Hematopoietic multipotent progenitor cell (in vitro differentiated cells): ENCODE measurements at places on chromosomes 3 and 15. TPM values are rescaled to one million over a fixed set of nuclear protein-coding genes. Genes with fewer than 3 reads are reported as not detected.

Gene AHSG
- not detected for total RNA-seq

Gene STRIT1
- not detected for total RNA-seq

- no peak for DNase-seq
Observed at GRCh38 chr3:13017361-13018042, 55.7 kb downstream of the IQSEC1 start.

DNA sequence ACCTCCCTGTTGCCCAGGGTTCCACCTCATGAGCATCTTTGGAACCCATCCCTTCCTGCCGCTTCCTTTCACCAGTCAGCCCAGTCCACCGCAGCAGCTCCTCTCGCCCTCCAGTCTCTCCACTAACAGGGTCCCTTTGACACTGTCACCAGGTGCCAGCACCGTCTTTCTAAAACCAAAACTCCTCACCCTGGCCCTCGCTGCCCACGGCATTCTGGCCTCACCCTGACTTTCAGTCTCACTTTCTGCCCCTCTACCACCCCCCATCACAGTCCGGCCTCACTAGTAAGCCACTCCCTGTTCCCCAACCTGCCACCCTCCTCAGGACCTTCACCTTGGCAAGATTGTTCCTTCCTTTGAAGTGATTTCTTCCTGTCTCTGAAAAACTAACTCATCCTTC is 4.2 kb downstream of the PPCDC start:
- DNase-seq: no peak

DNA sequence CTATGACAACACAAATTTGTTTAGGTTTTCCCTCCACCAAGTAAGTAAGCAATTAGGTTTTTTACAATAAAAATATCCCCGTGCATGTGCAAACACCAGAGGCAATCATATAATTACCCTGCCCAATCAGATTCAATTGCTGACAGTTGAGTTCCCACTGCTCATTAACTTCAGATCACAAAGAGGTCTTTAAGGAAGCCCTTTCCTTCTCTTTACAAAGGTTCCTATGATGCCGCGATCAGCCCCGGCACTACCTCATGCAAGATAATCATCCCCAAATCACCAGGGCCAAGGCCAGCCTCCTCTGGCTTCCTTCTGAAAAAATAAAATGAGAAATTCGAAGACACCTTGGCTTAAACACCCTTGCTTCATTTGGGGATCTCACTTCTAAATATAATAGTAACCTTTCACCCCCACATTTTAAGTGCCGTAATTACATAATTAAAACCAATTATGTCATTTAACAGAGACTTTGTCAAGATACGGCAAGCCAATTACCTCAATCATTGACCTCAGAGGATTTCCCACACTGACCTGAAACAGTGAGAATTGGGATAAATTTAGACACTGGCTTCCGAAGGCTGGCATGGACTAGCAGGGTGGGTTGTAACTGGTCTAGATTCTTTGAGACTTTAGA is 121.3 kb upstream of the WNT5A start:
- no peak for DNase-seq

- no peak for DNase-seq
Observed at GRCh38 chr3:73774645-73775044, 149.9 kb upstream of the PDZRN3 start.

DNA sequence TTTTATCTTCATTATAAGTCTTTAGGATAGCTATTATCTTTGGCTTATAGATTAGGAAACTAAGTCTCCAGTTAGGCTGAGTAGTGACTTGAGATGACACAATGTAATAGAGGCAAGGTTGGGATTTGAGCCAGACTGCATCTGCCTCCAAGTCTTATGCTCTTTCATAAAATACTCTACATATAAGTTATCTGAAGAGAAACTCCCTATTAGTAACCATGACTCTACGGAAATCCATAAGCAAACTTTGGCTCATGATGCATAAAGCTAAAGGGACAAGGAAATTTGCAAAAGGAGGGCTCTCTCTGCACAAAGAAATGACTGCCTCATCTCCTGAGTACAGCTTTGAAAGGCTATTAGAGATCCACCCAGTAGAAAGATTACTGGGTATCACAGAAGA is 77.6 kb upstream of the FRMD4B start:
- DNase-seq: no peak
